Renal pelvis (tissue), 12 donors: ENCODE measurements at places on chromosomes 5 and 9. TPM values are rescaled to one million over a fixed set of nuclear protein-coding genes. Genes with fewer than 3 reads are reported as not detected.

DNA sequence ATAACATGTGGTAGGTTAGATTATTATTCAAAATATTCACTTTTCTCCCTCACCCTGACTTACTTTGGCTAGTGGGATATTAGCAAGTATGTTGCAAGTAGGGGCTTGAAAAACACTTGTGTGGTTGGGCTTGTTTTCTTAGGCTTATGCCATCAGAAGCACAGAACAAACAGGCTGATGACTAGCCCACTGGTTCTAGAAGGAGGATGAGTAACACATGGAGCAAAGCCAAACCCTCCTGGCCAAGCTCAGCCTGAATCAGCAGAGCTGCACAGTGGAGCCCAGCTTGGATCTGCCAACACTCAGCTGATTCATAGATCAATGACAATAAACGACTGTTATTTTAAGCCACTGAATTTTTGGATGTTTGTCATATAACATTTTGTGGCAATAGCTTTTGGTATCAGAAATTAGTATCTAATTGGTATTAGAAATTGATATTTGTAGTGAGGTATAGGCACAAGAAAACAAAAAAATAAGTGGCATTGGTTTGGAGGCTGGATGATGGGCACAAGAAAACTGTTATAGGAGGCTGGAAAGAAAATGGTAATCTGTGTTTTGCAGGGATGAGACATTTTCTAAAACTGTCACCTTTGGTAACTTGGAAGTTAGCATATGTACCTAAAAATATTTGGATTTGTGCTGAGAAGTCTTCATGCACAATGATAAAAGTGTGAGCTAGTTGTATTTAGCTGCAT, 46.1 kb upstream of the ZBED3 start:
- no peak for DNase-seq

- DNase-seq = no peak
Observed at GRCh38 chr5:53151713-53152458, 42.3 kb upstream of the MOCS2 start.

GABBR2 gene
- polyA plus RNA-seq = 1.3 TPM

DNA sequence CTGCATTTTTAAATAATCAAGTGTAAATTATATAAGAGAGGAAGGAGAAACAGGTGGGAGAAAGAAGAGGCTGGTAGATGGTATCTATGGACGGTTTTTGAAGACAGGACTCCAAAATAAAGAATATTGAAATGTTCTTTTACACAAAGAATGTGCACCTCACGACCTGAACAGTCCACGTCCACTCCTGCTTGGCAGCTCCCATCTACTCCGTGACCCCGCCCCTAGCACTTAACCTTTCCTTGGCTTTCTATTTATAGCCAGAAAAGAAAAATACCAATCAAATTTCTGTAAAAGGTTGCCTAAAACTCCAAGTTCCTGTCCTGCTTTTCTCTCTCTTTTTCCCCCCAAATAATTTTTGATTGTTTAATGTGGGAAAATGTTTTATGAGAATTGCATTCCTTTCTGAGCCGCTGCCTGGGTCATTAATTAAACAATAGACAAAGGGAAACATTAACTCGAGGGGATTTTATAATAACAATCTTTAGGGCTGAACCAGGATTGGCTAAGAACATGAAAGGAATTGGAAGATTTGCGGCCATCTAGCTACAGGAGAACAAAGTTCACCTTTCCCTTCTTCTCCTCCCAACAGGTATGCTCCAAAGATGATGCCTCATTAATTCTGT, 173.6 kb upstream of the MAP3K1 start:
- DNase-seq = no peak

GRCh38 chr5:152804179-152804578, 399.1 kb upstream of the NMUR2 start:
- DNase-seq = peak; percentile 4

- DNase-seq = no peak
Observed at GRCh38 chr9:104774831-104775573, 11.1 kb downstream of the NIPSNAP3B start.

INSL4 gene
- polyA plus RNA-seq = not detected

PFDN1 gene
- polyA plus RNA-seq = 100 TPM

DNA sequence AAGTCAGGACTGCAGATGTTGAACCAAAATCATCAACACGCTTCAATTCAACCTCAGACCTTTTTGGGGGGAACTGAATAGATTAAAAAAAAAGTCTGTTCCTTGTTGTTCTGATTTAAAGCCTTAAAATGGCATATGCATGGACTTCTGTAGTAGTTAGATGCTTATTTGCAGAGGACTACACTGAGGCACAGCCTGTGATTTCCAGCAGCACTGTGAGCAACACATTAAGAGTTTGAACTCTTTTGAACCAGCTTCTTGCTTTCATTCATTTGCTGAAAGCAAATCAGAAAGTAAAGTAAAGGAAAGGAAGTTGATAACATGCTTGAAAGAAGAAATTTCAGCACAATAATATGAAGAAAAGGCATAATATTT, 60.7 kb upstream of the DMAC1 start:
- DNase-seq = no peak

PCDHA11 gene
- 0.24 TPM for polyA plus RNA-seq

GRCh38 chr9:78994471-78994870, 577.3 kb upstream of the TLE4 start:
- DNase-seq = no peak

DNA sequence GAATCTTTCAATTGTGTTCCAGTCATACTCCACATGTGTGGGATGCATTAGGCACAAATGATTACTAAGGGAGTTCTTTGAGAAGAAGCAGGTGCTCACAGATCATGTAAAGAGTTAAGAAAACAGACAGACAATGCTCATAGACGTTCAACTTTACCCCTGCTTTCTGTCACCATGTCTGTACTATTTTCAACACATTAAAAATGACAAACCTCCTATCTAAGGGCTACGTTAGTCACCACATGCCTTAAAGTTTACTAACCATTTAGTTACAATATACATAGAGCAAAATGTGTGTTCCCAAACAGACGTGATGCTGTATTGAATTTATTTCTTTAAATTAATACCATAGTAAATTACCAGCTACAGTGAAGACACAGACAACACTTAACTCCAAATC, 435.9 kb downstream of the HCN1 start:
- no peak for DNase-seq

DNA sequence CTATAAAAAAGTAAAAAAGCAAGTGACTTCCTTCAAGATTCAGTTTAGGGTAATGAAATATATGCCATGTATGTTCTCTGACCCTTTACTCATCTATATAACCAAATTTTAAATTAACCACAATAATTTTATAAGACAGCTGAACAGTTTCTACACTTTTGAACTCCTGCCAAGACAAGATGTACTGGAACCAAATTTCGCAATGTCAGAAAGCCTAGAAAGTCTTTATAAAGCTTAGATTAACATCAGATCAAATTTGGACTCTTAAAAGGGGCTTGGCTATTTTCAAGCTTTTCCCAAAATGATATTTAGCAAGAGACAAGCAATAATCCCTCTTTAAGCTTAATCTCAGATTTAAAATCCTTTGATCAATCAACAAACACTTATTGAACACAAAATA, 362.6 kb downstream of the PTPRD start:
- DNase-seq = no peak

DNA sequence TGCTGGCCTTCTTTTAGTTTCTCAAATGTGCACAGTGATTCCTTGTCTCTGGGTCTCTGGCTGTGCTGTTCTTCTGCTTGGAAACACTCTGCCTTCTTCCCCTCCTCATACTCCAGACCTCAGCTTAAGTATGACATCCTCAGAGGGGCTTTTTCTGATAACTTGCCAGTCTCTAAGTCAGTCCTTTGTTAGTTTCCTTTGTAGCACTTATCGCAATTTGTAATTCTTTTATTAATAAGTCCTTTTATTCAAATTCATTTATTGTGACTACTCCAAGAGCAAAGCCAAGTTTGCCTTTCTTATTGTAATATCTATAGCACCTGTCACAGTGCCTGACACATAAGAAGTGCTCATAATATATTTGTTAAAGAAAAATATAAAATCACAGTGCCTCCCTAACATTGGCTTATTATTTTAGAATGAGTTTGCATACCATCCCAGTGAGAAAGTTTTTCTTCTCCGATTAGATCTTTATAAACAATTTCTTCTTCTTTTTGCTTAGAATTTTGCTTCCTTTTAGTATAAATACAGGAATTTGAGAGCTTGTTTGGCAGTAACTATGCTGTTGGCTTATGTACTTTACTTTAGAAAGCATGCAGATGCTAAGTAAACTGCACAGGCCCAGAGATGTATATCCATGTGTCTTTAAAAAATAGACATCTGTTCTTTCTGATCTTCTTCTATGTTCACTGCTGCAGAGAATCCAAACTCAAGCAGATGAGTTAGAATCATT, 198.0 kb downstream of the GAS1 start:
- DNase-seq = no peak

TICAM2 gene
- polyA plus RNA-seq = 3.7 TPM
